ENCODE measurements at places on chromosomes 13 and 19.
A peak's percentile ranks its signal among the peaks of the same experiment; 100 is the strongest.

DNA sequence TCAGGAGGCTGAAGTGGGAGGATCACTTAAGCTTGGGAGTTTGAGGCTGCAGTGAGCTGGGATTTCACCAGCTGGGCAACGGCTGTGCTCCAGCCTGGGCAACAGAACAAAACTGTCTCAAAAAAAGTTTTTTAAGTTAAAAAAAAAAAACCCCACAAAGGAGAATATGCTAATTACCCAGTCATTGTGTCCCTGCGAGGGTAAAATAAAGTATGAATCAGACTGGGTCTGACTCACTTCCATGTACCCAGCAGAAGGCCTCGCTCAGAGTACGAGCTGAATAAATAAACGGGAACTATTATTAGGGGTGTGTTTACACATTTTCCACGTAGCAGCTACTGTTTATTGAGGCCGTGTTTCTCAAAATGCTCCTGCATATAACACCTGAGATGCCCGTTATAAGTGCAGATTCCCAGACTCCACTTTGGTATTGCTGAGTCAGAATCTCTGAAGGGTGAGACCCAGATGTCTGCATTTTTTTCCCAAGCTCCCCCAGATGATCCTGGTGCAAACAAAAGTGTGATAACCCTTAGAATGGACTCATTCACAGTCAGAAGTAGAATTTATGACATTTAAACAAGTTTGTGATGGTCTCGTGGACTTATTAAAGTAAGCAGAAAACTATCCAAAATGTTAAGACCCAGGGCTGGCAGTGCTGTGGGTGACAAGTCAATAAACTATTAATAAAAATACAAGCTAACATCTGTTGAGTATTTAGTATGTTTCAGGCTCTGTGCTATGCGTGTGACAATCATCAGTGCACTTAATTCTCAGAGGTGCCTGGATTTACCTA lies 28.2 kb downstream of the KCNC3 start:
- DNase-seq = peak; percentile 39

GRCh38 chr13:59677966-59678814 lies 485.5 kb downstream of the DIAPH3 start:
- peak; percentile 54 for DNase-seq

DNA sequence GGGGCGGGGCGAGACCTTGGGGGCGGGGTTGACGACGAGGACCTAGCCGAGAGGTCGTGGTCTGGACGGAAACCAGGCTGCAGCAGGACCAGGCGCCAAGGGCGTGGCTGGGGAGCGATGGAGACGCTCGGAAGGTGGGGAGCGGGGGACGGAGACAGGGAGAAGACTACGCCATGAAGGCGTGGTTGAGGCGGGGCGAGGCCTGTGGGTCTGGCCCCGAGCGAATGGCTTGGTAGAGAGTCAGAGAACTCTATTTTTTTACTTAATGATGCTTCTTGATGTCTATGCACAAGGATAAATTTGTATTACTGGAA lies 674 bp upstream of the FBXL12 start:
- no peak for DNase-seq

- peak; percentile 32 for DNase-seq
These were observed 413 bp downstream of the N4BP2L2 start for GRCh38 chr13:32538143-32538620.

GRCh38 chr19:17340871-17341357 lies 3.6 kb downstream of the GTPBP3 start:
- DNase-seq = no peak

DNA sequence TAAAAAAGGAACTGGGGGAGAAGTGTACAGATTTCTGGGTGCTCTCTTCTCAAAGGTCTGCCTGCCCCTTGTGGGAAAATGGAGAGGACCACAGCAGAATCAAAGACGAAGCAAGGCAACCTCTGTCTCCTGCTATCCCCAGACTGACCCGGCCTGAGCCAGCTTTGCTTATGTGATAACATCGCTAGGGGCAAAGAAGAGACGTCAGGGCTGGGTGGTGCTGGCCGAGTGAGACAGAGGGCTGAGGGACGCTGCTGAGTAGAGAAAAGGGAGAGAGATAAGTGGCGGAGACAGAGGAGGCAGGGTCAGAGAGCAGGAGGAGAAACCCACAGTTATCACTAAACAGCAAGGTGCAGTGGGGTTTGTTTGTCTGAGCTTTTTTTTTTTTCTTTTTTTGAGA lies 4.6 kb upstream of the MUC16 start:
- DNase-seq = no peak

DNA sequence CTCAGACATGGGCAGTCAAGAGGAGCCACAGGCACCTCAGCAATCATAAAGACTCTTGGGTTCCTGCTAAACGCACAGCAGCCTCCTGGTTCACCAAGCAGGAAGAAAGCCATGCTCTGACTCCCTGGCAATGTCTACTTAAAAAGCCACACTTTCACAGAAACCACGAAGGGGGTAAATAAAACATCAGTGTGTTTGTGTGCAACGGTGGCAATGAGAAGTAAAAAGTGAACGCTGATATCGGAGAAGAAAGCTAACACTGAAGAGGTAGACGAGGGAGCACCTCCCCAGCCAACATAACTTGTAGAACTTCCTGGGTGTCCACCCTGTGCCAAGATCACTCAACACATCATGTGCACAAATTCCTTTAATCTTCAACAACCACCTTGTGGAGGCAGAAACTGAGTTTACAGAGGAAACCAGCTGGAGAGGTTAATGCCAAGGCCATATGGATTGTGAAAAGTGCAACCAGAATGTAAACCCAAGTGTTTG lies 30.2 kb downstream of the HSPH1 start:
- DNase-seq = no peak

DNA sequence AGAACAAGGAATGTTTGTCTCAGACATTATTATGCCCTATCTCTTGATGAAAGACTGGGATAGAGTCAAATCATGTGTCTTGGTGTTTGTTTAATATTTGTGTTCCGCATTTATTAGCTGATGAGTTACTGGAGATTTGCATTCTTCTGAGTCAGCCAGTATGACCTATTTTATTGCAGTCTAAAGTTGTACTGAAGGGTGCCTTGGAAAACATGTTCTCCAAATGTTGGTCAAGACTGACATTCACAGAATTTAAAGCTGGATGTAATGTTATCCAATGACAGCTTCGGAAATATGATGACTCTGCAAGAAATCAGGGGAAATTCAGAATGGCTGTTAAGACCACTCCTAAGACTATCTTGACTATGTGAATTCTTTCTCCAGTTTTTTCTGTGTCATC lies 134.0 kb downstream of the KCNRG start:
- peak; percentile 56 for DNase-seq

DNA sequence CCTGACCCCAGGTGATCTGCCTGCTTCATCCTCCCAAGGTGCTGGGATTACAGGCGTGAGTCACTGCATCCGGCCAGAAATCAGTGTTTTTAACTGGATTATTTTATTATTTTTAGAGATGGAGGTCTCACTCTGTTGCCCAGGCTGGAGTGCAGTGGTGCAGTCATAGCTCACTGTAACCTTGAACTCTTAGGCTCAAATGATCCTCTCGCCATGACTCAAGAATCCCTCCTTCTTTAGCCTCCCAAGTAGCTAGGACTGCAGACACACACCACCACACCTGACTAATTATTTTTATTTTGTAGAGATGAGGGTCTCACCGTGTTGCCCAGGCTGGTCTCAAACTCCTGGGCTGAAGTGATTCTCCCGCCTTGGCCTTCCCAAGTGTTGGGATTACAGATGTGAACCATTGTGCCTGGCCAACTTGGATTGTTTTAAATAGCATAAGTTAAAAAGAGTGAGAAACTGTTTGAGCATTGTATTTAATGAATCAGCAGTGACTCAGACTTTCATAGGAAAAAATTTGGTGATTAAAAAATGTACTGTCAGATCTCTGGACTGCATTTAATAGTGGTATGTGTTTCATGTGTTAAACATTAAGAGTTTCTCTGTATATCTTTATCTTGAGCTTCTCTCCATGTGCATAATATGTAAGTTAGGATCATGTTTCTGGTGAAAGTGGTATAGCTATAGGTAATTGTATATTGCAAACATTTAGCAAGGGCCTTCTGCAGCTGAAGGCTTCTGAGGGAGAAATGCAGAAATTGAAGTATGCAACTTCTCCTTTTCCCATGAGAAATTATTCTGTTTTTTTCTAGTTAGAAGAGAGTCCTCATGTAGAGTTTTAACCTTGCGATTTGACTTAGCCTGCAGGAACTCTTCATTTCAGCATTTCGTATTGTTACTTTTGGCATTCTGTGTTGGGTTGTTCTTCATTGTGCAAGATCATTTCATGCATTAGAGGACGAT lies 121.2 kb downstream of the PCCA start:
- DNase-seq = peak; percentile 83

- no peak for DNase-seq
These were observed 46.7 kb downstream of the STK24 start for GRCh38 chr13:98530217-98530616.

DNA sequence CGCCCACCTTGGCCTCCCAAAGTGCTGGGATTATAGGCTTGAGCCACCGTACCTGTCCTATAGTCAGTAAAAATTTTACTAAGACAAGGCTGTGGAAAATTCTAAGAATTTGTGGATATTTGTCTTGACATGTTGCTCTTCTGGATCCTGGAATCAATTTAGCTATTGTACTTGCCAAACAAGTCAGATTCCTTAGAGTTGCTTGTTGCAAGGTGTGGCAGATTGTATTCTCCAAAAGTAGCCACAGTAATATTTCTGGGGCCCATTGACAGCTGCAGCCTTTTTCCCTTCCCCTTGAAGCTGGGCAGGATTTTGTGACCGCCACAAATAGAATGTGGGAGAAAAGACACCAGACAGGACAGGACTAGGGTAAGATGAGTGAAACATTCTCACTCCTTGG lies 98.8 kb upstream of the TMTC4 start:
- no peak for DNase-seq

DNA sequence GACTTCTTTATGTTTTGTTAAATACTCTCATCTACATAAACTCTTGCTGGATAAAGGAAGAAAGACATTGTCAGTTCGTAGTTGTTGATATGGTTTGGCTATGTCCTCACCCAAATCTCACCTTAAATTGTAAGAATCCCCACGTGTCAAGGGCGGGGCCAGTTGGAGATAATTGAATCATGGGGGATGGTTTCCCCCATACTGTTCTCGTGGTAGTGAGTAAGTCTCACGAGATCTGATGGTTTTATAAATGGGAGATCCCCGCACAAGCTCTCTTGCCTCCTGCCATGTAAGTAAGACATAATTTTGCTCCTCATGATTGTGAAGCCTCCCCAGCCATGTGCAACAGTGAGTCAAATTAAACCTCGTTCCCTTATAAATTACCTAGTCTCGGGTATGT lies 3.6 kb downstream of the ADGRE1 start:
- DNase-seq = no peak

GRCh38 chr19:54684527-54684926 lies 21.7 kb downstream of the LILRB4 start:
- no peak for DNase-seq

GRCh38 chr19:16327911-16328823 lies 3.5 kb downstream of the KLF2 start:
- DNase-seq = peak; percentile 78

DNA sequence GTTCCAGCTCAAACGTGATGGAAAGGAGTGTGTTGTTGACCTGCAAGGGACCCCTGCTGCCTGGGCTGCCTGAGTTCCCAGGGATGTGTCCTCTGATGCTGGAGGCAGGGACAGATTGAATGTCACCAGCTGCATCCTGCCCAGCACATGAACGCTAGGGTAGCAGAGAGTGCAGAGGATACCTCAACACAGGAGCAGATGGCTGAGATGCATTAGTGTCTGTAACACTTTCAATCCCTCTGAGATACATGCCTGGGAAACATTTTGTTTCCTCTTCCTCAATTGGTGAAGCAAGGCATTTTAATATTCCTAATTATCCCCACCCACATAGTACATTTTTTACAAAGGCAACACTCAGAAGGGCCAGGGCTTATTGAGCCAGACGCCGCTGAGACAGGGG lies 106.4 kb upstream of the UBL3 start:
- DNase-seq = no peak

- DNase-seq = peak; percentile 69
These were observed 295.8 kb downstream of the NDFIP2 start for GRCh38 chr13:79776531-79777295.

- DNase-seq = no peak
These were observed 495.4 kb downstream of the DCT start for GRCh38 chr13:93984052-93984451.

DNA sequence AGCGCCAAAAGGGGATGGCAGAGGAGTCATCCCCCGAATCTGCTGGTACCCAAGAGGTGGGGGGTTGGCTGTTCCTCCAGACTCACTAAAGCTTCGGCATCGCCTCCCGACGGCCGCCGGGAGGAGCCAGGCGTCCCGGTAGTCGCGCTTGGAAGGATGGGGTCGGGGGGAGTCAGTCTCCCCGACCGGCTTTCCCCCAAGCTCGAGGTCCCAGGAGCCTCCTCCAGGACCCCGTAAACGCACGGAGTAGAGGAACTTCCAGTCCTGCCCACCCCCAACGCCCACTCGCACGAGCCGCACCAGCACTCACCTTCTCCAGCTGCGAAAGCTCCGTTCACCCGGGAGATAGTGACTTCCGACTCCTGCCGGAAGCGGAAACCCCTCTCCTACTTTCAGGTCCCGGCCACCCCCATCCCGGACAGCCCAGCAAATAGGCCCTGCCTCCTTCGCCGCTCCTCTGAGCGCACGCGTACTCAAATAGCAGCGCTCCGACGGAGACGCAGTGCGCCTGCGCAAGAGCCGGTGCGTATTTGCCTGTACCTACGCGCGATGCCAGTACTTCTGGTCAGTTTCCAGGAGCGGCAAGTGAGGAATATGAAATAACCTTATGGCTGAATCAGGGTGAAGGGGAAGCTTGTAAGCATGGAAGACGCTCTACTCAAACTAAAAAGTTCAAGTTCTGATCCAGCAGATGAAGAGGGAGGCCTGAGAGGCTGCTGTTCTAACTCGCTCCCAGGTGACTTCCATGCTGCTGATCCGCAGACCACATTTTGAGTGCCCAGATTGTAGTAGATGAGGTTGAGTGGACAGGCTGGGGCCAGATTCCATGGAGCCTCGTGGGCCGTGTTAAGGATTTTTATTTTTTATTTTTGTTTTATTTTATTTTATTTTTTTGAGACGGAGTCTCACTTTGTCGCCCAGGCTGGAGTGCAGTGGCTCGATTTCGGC lies at the start of gene ELOF1:
TSS of gene ELOF1 (minus strand) at position 350 of the 948 bp plus-strand sequence. CDS start 4,883 bp downstream, outside the sequence.
- DNase-seq = peak; percentile 96

DNA sequence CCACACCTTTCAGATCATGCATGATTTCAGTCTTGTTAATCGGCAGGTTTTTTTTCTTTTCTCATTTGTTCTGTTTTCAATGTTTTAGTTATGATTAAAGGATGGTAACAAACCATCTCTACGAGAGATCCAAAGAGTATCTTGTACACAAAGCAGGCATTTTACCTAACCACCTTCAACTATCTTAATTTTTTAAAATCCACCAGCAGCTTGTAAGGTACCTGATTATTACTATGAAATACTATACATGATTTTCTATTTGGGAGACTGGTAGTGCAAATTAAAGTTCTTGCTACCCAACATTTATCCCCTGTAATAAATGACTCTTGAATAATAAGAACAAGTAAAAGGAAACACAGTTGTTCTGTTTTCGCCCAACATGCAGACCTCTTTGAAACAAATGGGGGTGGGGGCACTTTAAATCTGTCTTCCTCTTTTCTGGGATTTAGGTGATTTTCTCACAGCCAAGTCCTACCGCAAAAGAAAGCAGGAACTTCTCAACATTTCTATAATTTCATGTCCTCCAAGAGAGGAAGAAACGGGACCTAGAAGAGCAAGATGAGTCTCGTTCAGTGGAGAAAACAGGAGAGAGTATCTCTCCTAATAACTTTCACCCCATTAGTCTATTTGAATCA lies 3.6 kb downstream of the POU4F1 start:
- no peak for DNase-seq

All from fibroblast of skin of right quadriceps (primary cell).